ENCODE measurements at places on chromosomes 5 and 9.

- no peak for DNase-seq
These were observed 28.7 kb downstream of the HMGCR start for GRCh38 chr5:75365740-75366139.

GRCh38 chr9:132762896-132763295 is 92.6 kb downstream of the GTF3C4 start:
- no peak for DNase-seq

- no peak for DNase-seq
These were observed 12.0 kb downstream of the NIPSNAP3B start for GRCh38 chr9:104775976-104776375.

GRCh38 chr5:169842699-169843098 is 137.6 kb downstream of the INSYN2B start:
- DNase-seq: no peak

- no peak for DNase-seq
These were observed 71.5 kb downstream of the FBN2 start for GRCh38 chr5:128466554-128466953.

- DNase-seq: no peak
These were observed 8.1 kb upstream of the ZBTB43 start for GRCh38 chr9:126796758-126797157.
